Glomerular endothelial cell (primary cell): ENCODE measurements at places on chromosomes 11 and 22. TPM values are rescaled to one million over a fixed set of nuclear protein-coding genes. Genes with fewer than 3 reads are reported as not detected.

Gene PHF21B
- not detected in 2 replicates for total RNA-seq

Gene SLC29A2
- 0.48 and 1.2 TPM in 2 replicates for total RNA-seq

Gene TP53AIP1
- total RNA-seq, result not detected in 2 replicates

Gene SYT9
- total RNA-seq, result 0.10 TPM in 1 of 2 replicates, not detected in the other

Gene OR6A2
- total RNA-seq, result 0.19 and 0.29 TPM in 2 replicates

Gene IL10RA
- 0.12 and 0.78 TPM in 2 replicates for total RNA-seq

- DNase-seq, result no peak
These were observed 114.0 kb downstream of the ABTB2 start for GRCh38 chr11:34243600-34244464.

DNA sequence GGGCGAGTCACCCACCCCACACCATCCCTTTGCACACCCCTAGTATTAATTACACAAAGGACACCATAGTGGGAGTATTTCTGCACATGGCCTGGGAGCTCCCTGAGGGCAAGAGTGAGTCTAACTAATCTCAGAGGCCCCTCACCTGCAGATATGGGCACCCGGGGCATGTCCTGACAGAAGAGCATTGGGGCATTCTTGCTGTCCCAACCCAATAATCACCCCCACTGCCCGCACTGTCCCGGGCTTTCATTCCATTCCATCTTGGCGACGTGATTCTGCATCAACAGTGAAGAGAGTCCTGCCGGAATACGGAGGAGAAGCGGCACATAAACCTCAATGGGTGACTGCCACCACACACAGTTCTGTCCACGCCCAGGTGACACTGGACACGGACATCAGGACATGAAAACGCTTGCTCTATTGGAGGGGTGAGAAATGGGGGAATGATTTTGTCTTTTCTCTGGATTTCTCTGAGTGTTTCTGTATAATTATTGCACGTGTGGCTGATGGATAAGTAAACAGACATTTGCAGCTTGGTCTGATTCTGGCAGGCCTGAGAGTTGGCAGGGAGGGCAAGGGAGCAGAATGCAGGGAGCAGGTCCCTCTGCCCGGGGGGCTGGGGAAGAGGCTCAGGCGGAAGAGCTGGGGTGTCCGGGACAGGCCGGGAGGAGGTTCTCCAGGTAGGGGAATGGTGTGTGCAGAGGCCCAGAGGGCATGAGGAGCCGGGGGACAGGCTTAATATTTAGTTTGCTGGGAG lies 38.2 kb downstream of the SCUBE1 start:
- DNase-seq, result no peak

- DNase-seq, result no peak
These were observed at the start of gene DNAJC4 for GRCh38 chr11:64230171-64230984. TSS of gene DNAJC4 (plus strand) at chr11:64230548. CDS start at chr11:64230855, 307 bp downstream.

DNA sequence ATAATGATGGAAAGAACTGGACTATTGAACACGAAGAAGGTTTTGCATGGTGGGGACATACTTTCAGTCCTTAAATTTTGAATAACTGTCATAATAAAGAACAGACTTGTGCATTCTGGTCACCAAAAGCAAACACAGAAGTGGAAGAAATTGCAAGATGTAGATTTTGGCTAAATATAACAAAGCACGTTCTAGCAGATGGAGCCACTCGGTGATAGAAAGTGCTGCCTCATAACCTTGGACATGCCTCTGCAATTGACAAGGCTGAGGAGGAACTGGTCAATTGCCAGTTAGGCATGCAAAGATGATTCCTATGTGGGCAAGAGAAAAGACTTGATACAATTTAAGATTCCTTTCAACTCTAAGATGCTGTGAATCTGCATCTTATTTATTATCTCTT lies 244.1 kb upstream of the ZC3H12C start:
- no peak for DNase-seq

DNA sequence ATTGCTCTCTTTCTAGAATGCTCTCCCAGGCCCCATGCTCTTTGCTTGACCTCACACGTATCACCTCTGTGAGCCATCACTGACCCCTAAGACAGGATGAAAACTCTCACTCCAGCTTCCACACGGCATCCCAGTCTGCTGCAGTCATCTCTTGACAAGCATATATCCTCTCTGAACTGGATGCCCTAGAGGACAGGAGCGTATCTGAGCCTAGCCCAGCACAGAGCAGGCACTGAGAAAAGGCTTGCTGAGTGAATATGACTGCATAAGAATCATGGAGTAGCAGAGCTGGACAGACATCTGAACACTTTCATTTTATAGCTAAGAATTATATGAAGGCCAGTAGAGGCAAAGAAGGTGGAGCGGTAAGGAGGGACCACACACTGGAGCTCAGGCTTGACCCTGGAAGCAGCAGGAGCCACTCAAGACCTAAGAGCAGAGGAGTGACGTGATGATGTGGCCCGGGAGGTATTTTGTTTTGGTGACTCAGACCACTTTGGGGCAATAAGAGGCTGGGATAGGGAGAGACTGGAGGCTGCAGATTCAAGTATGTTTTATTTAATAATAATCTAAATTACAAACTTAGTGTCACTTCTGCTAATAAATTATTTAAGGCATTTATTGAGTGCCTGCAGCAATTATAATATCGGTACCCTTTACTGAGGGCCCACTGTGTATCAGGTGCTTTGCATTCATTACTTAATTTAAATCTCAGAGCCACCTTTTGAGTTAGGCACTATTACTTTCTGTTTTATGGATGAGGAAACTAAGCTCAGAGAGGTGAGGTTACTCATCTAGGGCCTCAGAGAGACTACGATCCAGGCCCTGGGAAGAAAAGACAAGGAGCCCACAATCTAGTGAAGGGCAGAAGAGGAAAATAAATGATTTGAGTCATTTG lies 42.6 kb downstream of the MAP6 start:
- no peak for DNase-seq

- no peak for DNase-seq
These were observed 203.7 kb downstream of the MN1 start for GRCh38 chr22:27597703-27598444.

DNA sequence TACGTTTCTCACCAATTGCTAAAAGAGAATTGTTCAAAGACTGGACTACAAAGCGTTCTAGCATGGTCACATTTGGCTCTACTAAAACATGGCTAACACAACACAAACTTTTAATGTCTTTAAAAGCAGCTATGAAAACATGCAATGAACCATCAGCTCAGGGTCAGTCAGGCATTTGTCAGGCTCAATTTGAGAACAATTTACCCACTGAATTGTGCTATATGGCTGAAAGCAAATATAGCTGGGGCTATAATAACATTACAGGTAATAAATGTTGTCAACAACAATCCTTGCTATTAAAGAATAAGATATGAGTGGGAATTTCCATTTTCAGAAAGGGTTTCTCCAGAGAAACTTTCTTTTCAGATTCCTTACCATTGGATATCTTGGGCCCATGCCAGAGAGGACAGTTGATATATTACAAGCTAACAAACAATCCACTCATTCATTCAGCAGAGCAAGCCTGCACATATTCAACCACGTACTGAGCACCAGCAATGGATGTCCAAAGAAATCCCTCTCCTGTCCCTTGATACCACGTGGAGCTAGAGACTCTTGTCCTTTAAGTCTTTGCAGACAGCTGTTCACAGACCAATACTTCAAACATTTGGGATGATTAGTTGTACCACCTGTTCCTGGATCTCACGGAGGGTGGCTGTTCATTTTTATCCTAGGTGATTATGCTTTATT lies 82.5 kb upstream of the DDI1 start:
- no peak for DNase-seq

DNA sequence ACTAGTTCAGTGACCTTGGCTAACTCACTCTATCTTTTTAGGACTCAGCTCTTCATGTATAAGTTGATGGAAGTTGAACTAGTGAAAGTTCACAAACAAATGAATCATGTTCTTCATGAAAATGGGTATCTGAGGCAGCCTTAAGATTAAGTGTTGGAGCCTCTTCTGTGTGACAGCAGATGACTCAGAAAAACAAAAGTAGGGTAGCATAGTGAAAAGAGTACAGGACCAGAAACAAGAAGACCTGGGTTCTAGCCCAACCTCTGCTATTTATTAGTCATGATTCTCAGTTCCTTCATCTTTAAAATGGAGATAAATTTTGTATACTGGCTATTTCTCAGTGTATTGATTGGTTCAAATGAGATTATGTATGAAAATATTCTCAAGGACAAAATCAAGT lies 60.2 kb downstream of the USP35 start:
- DNase-seq, result no peak

- no peak for DNase-seq
These were observed 58.8 kb downstream of the GRK3 start for GRCh38 chr22:25623310-25623734.

GRCh38 chr22:23565305-23565914 lies 14.7 kb downstream of the IGLL1 start:
- DNase-seq, result no peak

GRCh38 chr11:27423125-27423524 lies 49.5 kb downstream of the LGR4 start:
- DNase-seq, result no peak

DNA sequence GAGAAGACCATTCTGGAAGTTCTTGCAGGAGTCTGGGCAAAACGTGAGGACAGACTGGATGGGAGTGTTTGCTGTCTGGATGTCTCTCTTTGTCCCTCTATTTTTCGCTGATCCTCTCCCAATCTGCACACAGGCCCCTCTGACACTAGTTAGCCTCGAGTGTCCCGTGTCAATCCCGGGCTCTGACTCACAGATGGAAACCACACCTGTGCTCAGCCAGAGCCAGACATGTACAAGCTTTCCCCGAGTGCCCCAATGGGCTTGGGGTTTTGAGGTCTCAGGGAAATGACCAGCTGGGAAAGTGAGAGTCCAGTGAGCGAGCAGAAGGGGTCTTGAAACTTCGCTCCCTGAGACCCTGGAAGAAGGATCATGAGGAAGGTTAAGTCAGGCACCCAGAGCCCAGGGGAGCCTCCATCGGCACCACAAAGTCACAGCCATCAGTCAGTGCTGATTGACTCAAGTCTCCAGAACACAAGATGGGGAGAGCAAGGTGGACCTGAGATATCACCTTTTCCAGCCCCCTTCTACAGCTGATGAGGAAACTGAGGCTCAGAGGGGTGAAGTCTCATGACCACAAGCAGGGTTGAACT lies 13.9 kb downstream of the APOL2 start:
- DNase-seq, result no peak

- DNase-seq, result no peak
These were observed at the start of gene TRPM5 for GRCh38 chr11:2443881-2444820. TSS of gene TRPM5 (minus strand) at chr11:2444514. CDS start at chr11:2423036, 21,478 bp downstream.

- no peak for DNase-seq
These were observed 59.0 kb downstream of the SOX6 start for GRCh38 chr11:16297332-16297731.

DNA sequence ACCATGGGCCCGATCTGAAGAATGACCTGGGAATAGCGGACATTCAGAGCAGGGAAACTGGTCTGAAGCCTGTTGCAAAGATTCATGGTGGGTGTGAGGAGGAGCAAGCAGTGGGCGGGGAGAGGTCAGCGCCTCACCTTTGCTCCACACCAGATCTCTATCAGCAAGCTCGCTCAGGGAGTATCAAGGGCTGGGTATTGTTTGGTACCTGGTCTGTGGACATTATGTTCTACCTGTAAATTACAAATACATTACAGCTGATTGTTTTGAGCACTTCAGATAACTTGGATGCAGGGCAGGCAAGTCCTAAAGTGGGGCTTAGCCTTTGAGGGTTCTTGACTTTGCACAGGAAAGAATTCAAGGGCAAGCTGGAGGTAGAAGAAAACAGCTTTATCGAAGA lies 10.8 kb upstream of the SEC14L4 start:
- no peak for DNase-seq

DNA sequence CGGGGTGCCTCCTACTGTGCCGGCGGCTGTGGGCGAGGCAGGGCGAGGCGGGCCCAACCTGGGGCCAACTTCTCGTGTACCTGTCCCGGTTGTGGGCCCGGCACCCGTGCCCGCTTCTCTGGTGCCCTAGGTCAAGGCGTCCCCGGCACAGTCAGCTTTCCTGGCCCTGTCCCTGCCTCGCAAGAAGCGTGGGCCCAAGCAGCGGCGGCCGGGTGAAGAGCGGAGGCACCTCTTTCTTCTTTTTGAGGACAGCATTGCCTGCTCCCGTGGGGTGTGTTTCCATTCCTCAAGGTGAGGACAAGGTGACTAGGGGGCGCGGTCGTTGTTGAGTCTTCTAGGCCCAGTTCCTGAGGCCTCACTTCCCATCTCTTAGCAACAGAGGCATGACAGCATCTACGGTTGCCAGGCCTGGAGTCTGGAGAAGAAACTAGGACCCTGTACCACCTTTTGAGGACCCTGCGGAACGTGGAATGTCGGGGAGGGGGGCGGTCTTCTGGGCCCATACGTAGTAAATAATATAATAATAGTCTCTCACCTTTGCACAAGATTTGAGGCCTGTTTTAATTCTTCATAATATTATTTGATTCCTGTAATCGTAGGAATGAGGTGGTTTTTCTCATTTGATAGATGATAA lies 418 bp downstream of the ACO2 start:
- no peak for DNase-seq

GRCh38 chr11:118911880-118912741 lies 13.6 kb downstream of the BCL9L start:
- DNase-seq, result no peak

DNA sequence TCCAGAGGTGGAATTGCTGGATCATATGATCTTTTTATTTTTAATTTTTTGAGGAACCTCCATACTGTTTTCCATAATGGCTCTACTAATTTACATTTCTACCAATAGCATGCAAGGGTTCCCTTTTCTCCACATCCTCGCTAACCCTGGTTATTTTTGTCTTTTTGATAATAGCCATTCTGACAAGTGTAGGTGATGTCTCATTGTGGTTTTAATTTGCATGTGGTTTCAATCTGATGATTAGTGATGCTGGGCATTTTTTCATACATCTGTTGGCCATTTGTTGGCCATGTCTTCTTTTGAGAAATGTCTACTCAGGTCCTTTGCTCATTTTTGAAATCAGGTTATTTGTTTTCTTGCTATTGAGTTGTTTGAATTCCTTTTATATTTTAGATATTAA lies 15.4 kb upstream of the OR4D5 start:
- no peak for DNase-seq

DNA sequence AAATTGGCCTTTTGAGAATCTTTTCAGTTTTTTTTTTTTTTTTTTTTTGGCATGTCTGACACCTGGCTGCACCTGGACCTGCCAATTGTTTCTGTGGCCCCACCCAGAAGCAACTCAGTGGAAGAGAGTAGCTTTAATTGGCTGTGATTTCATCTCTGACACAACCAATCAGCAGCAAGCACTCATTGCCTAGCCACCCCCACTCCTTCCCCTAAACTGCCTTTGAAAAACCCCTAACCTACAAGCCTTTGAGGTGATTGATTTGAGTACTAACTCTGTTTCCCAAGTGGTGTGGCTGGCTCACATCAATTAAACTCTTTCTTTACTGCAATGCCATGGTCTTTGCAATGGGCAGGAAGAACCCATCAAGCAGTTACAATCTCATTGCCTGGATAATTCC lies 98.2 kb upstream of the CHORDC1 start:
- no peak for DNase-seq

DNA sequence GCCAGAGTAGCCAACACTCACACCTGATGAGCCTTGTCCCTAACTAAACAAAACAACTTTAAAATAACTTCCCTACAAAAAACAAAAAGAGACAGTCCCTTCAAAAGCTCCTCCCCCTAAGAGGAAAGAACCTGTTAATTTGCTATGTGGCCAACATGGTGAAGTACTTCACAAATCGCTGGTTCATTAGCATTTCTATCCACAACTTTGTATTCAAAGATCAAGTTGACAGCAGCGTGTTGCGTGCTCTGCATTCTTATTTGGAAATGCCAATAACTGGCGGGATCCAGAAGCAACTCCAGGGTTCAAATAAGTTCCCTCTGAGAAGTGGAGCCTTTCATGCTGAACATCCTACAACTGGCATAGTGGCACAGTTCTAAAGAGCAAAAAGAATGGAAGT lies 48.6 kb downstream of the CADM1 start:
- no peak for DNase-seq

GRCh38 chr11:36333897-36334296 lies 37.8 kb downstream of the PRR5L start:
- no peak for DNase-seq
